H9 (cell line): ENCODE measurements at places on chromosomes 1 and 21. TPM values are rescaled to one million over a fixed set of nuclear protein-coding genes. Genes with fewer than 3 reads are reported as not detected.

The ARHGEF16 gene
- total RNA-seq = 48.1 and 48.5 TPM in 2 replicates

The S100A3 gene
- total RNA-seq = not detected in 2 replicates

The ZC3H12A gene
- 6.7 and 6.8 TPM in 2 replicates for total RNA-seq

The CLCA1 gene
- total RNA-seq = not detected in 2 replicates

The TENT5C gene
- total RNA-seq = 0.18 and 0.37 TPM in 2 replicates

The UMODL1 gene
- not detected in 2 replicates for total RNA-seq
